Fibroblast of villous mesenchyme (primary cell): ENCODE measurements at places on chromosomes 1 and 21. TPM values are rescaled to one million over a fixed set of nuclear protein-coding genes. Genes with fewer than 3 reads are reported as not detected.

OR2T33 gene
- total RNA-seq, result not detected in 2 replicates

SH3BGR gene
- 2.2 and 2.6 TPM in 2 replicates for total RNA-seq

- no peak for DNase-seq
These were observed 400.5 kb downstream of the MATN1 start for GRCh38 chr1:30322859-30323257.

- DNase-seq, result no peak
These were observed 7.6 kb upstream of the SLAMF9 start for GRCh38 chr1:159961636-159962035.

- DNase-seq, result no peak
These were observed 1.2 kb downstream of the ELOVL1 start for GRCh38 chr1:43366601-43367025.

GRCh38 chr1:74683656-74684055, 10.1 kb upstream of the ERICH3 start:
- DNase-seq, result no peak
